Kidney tubule cell (primary cell): ENCODE measurements at places on chromosomes 7 and 10.

DNA sequence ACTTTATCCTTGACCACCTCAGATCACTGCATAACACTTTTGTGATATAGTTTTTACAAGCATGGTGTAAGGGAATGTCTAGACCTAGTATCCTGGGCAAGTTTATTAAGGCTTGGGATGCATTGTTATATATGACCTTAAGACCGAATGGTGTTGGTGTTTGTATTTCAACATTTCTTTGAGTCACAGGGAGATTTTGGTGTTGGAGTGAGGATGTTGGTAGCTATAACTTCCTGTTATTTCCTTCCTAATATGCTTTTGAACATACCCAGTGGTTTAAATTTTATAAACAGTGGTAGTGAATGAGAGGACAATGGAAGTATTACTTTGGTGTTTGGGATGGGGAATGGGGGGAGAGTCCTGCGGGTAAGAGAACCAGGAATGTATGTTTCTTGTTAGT is 2.6 kb downstream of the EXOC4 start:
- DNase-seq = no peak

DNA sequence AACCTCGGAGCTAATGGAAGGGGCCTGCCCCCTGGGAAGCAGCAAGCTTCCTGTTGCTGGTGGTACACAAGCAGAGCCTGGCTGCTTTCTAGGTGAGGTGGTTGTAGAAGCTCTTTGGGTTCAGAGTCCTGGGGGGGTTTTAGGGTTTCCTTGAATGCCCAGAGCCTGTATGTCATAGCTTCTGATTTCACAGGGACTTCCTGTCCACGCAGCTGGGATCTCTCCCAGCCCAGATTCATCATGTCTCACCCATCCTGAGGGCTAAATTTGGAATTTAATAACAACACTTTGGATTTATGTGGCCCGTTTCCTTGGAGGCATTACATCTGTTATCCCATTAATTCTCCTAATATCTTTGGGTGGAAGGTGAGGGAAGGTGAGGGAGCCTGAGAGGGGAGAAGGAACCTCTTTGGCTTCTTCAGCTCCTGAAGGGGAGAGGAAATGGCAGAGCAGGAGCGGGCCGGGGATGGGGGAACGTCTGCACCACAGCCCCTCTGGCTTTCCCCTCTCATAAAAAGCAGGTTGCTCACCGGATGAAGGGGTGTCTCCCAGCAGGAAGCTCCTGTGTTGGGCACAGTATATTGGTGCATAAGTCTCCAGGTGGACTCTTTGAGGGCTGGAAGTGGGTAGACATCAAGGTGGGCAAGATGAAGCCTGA is 19.7 kb downstream of the RPS24 start:
- no peak for DNase-seq

DNA sequence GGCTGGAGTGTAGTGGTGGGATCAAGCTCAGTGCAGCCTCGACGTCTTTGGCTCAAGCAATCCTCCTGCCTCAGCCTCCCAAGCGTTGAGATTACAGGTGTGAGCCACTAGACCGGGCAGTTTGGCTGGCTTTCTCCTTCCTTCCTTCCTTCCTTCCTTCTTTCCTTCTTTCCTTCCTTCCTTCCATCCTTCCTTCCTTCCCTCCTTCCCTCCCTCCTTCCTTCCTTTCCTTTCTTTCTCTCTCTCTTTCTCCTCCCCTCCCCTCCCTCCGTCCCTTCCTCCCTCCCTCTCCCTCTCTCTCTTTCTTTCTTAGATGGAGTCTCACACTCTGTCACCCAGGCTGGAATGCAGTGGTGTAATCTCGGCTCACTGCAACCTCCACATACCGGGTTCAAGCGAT is 7.6 kb upstream of the VPS37D start:
- no peak for DNase-seq

DNA sequence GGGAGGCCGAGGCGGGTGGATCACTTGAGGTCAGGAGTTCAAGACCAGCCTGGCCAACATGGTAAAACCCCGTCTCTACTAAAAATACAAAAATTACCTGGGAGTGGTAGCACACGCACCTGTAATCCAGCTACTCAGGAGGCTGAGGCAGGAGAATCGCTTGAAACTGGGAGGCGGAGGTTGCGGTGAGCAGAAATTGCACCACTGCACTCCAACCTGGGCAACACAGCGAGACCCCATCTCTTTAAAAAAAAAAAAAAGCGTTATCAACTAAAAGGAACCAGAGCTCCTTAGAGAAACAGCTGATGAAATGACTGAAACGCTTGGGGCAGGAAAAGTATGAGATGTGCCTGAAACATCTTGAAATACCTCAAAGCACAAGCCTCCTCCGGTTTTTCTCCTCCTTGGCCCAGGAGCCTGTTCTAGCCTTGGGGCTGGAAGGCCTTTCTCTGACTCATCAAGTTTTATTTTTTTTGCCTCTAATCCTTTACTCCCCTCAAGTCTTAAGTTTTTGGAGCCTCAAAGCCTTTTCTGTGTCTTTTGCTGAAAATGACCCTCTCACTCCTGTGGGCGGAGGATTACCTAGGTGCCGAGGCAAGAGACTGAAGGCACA is 2.6 kb upstream of the METTL27 start:
- DNase-seq = peak; percentile 45

- peak; percentile 86 for DNase-seq
These were observed 33.9 kb downstream of the KAZALD1 start for GRCh38 chr10:101095550-101096213.

- DNase-seq = peak; percentile 75
These were observed 88.8 kb downstream of the GSAP start for GRCh38 chr7:77327067-77327931.

GRCh38 chr10:71331736-71332135 is 12.7 kb downstream of the SLC29A3 start:
- no peak for DNase-seq
